Body of pancreas (tissue), 4 donors: ENCODE measurements at places on chromosomes 7 and 10.
A peak's percentile ranks its signal among the peaks of the same experiment; 100 is the strongest.

DNA sequence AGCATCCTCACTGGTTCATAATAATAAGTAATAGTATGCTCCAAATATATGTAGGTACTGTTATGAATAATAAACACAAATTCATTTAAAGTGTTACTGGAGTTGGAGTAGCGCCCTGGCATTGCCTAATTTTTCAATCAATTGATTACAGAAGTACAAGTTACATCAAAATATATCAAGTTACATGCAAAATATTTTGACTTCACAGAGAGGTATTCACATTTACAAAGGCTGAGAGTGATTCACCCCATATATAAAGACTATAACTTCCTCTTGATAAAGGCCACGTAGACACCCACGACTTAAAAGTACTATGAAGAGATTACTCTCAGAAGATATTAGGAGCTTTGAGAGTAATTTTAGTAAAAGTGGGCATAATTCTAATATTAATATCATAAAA, 13.6 kb upstream of the COL17A1 start:
- no peak for DNase-seq

- DNase-seq, result peak; percentile 56
Measured at GRCh38 chr10:88080213-88080612, 216.8 kb downstream of the PTEN start.

DNA sequence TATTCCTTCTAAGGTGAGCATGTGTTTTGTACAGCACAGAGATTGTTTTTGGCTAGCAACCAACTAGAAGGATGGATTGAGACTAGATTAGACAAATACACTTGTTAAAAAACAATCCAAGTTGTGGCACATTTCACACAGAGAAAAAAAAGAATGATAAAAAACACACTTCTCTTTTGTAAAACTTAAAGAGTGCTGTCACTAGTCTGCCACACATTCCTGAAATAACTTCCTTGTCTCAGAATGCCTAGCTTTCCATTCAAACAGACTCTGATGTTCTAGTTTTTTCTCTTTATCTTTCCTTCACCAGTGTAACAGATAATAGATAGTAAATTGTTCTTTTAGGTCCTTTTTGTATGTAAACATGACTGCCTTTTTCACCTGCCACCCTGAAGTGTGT, 11.4 kb downstream of the DLD start:
- DNase-seq, result no peak

- no peak for DNase-seq
Measured at GRCh38 chr7:77226357-77226839, 26.8 kb upstream of the FGL2 start.

- no peak for DNase-seq
Measured at GRCh38 chr10:113093188-113094113, 143.4 kb downstream of the TCF7L2 start.

DNA sequence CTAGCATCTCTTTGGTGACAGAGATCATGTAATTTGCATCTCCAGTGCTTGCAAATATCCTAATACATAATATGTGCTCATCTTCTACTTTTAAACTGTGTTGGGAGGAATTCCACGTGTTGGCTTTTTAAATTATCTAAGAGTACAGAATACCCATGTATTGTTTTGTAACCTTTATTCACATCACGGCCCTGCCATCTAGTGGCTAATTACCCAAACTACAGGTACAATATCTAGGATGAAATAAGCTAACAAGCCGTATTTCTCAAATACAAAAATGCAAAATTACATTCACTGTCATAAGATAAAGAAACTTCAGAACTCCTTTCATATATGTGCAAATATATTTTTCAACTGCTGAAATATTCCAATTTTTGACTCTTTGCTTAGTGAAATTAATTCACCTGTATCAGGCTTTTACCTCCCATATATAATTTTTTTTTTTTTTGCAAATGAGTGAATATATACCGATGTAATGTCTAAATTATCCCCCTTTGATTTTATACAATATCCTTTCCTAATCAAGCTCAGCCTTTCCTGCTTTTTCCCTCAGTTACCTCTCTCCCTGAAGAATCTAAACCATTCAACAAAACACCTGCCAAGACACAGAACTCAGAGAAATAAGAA, 30.3 kb upstream of the LSM8 start:
- peak; percentile 15 for DNase-seq

- peak; percentile 80 for DNase-seq
Measured at GRCh38 chr10:125134916-125135770, 25.2 kb downstream of the CTBP2 start.

GRCh38 chr10:35594115-35595079, 10.7 kb upstream of the GJD4 start:
- DNase-seq, result no peak

DNA sequence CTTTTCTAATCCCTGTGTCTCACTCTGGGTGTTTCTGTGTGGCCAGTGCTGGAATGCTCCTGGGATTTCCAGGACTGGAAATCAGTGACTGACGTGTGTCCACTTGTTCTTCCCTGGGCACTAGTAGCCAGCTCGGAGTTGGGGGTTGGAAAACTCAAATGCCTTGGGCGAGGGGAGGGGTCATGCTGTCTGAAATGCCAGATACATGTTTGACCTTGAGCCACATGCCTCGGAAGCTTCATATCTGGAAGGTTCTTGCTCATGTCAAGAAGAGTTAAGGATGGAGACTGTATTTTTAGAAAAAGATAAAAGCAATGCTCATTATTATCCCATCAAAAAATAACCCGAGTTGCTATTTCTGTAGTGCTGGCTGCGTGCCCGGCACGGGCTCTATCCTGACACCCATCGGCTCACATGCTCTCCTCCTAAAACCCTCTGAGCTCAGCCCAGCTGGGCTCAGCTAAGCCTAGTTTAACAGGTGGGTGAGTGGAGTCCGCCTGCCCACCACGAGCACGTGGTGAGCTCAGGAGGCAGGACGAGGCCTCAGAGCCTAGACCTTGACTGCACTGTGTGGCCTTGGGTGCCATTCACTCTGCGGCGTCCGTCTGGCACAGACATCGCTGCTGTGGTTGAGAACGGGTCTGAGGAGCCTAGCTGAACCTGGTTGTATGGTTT, 6.4 kb downstream of the DPYSL4 start:
- no peak for DNase-seq

GRCh38 chr7:157016352-157017041, 6.0 kb upstream of the MNX1 start:
- no peak for DNase-seq

DNA sequence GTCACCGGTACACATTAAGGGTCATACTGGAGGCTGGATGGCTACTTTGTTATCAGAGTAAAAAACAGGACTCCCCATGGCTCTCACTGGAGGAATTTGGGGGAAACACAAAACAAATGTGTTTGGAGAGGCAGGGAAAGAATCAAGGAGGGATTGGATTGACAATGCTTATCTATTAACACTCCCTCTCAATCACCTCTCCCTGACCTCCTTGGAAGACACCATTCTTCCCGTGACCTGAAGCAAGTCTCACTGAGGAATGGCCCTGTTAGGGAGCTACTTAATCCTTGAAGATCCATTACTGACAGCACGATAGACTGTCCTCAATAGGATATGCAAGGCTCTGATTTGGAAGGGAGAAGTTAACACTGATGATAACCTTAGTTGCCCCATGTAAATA, 242.1 kb upstream of the PTN start:
- no peak for DNase-seq

DNA sequence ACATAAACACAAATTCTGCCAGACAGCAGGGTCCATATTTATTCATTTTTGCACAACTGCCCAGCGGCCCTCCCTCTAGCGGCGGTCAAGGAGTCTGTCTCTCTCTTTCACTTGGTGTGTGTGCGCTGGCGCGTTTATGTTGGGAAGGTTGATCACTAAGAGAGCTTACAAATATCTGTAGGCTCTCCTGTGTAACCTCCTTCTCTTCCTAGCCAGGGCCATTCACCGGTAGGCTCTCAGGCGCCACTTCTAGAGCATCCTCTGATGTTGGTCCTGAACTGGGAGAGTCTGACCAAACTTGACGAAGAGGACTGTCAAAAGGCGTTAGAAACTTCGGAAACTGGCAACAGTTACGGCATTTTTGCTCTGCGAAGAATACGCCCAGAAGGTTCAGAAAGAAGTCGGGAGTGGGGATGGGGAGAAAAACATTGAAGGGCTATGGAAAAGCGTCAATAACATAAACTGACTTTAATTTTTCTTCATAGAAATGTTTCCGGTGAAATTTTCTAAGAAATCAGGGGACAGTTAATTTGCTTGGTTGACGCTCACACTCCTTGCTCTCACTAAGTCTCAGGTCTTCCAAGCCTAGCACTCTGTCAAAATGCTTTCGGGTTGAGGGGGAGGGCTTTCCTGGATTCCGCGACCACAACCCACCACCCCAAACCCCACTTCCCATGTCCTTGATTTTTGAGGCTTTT, 731.1 kb downstream of the ZWINT start:
- peak; percentile 52 for DNase-seq

- DNase-seq, result peak; percentile 14
Measured at GRCh38 chr7:75688200-75689136, 50.3 kb downstream of the HIP1 start.

DNA sequence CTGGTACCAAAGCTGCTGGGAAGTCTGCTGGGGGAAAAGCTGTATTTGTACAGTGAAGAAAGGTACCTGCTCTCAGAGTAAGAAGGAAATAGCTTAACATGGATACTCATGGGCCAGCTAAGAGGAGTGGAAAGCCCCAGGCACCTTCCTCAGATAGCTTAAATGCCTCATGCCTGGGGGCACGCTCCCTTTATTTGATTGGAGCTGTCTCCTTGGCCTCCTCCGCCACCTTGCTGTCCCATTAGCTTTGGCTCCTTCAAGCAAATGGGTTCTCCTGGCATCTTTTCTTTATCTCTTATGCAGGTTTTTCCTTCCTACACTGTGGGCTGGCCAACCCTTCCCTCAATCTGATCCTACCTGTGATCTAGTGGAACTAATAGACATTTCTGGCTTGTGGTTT, 318.5 kb downstream of the SH2D4B start:
- no peak for DNase-seq

DNA sequence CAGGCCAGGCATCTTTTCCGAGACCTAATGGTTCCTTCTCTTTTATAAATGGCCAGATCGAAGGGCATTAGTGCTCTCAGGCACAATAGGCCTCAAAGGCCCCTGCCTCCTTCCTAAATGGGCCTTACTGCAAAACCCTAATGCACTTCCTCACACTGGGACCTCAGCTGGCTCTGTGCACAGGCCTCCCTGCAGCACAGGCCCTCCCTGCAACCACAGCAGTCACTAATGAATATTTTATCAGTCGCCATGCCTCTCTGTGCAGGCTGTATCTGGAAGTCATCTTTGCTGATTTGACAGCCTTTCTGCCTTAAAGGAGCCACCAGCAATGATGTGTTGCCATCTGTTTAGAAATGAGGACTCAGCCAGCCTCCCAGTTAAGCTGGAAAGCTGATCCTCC, 54.9 kb upstream of the SDK1 start:
- DNase-seq, result no peak

DNA sequence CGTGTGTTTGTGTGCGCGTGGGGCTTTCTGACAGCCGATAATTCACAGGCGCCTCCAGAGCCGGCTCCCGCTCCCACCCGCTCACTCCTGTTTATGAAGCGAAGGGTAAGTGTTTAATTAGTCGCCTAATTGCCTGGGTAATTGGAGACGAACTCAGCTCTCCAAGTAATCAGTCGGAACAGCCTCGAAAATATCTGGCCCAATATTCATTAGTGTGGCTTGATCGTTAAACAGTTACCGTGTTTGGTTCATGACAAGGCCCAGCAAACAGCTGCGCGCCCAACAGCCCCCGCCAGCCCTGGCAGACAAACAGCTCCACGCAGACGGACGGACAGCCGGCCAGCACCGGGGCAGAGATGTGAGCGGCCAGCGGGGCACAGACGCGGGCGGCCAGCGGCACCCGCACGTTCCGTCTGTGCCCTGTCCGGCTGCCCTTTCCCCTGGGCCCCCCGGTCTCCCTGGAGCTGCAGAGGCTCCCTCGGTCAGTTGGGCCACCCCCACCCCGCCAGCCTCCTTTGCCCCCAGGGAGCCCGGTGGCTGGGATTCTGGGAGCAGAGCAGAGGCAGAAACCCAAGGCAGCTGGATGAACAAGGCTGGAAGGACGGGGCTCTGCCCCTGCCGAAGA, 98.2 kb downstream of the UNCX start:
- no peak for DNase-seq

- no peak for DNase-seq
Measured at GRCh38 chr7:128939075-128939860, 1.5 kb downstream of the IRF5 start.

- no peak for DNase-seq
Measured at GRCh38 chr10:128064970-128065580, 61.1 kb downstream of the MKI67 start.

GRCh38 chr7:24718977-24719491, 38.2 kb downstream of the GSDME start:
- DNase-seq, result no peak

DNA sequence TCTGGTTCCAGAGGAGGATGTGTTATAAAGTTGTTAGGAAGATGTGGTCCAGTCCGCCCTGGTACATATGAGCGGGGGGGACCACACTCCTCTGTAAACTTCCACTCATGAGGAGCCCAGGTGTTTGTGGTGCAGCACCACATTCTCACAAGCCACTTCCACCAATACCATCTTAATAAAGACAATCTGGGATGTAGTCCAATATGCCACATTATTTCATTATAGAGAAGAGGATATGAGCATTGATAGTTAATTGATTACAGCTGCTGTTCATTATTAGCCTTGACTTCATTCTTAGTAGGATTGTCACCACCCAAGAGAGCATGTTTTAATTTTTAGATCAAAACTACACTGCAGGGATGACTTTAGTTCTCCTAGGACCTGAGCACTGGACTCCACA, 40.5 kb downstream of the ERCC6 start:
- DNase-seq, result no peak

DNA sequence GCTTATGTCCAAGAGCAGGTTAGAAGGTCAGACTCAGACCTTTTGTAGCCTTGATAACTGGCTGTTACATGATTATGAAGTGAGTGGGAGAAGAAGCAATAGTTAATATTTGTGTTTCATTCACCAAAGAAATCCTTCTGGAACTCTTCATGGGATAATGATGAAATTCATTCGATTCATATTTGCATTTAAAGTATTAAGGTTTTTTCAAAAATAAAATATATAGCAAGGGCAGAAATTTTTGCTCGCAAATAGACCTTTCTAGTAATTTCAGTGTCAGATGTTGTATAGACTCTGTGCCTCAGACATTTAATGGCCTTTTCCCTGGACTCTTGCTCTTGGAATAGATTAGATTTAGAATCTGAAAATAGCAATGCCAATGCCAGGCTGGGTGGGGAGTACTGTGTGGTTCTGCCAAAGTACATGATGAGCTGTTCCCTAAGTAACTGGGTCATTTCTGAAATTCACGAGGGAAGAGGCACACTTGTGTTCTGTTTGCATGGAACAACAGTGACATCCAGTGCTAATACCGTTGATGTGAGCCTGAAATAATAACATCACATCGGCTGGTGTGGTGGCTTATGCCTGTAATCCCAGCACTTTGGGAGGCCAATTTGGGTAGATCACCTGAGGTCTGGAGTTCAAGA, 119.2 kb downstream of the MBL2 start:
- DNase-seq, result no peak

- peak; percentile 66 for DNase-seq
Measured at GRCh38 chr7:30135301-30136116, 723 bp downstream of the MTURN start.

GRCh38 chr7:98418636-98419315, 17.9 kb upstream of the BAIAP2L1 start:
- DNase-seq, result peak; percentile 79
